Germinal center (tissue), 1 donor: ENCODE measurements at places on chromosomes 3 and 15.

DNA sequence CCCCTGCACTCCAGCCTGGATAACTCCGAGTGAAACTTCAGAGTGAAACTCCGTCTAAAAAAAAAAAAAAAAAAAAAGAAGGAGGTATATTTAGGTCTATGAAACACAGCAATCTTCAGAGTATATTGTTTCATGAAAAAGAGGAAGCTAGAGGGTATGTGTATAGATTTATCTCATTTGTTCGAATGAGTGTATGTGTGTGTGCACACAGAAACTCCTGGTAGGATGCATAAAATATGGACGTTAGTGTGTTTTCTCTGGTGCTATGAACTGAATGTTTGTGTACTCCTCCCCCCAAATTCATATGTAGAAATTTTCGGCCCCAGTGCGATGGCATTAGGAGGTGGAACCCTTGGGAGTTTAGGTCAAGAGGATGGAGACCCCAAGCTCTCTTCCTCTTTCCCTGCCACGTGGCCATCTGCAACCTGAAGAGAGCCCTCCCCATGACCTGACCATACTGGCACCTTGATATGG, 98.6 kb upstream of the KLF13 start:
- DNase-seq: peak; percentile 59

DNA sequence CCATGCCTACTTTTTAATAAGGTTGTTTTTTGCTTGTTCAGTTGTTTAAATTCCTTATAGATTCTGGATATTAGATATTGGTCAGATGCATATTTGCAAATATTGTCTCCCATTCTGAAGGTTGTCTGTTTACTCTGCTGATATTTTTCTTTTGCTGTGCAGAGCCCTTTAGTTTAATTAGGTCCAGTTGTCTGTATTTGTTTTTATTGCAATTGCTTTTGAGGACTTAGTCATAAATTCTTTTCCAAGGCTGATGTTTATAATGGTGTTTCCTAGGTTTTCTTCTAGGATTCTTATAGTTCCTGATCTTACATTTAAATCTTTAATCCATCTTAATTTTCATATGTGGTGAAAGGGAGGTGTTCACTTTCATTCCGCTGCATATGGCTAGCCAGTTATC, 77.4 kb downstream of the PTPRG start:
- no peak for DNase-seq

- no peak for DNase-seq
Observed at GRCh38 chr15:85743392-85744055, 51.2 kb downstream of the KLHL25 start.

- no peak for DNase-seq
Observed at GRCh38 chr15:61702224-61703020, 357.8 kb downstream of the VPS13C start.

- no peak for DNase-seq
Observed at GRCh38 chr15:52733696-52734255, 54.6 kb upstream of the ATOSA start.

DNA sequence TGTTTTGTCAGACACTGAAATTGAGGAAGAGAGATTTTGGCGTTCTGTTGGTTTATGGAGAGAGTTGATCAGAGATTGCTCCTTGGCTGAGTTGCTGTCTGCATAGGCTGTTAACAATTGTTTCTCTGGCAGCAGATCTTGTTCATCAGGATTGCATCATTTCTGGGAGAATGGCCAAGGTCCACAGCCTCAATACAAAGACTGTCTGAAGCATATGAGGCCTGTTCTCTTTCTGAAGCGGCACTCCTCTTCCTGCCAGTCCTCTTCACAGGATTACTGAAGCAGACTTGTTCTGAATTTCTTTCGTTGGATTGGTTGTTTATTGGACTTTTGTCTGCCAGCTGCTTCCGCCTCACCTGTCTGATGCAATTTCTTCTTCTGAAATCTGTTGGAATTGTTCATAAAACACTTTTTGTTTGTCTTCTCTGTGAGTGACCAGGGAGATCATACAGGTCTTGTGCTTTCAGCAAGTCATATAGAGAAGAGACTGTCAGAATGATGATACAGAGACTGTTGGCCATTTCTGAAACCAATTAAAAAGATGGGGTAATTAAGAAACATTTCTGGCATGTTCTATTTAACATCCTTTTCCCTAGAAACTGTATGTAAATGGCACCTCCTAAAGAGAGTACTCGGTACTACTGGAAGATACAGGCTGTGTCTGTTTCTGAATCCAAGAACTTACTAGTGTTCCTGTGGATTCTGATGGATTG, 25.5 kb downstream of the SETD5 start:
- no peak for DNase-seq

GRCh38 chr3:123397921-123398785, 50.7 kb downstream of the ADCY5 start:
- DNase-seq: no peak

DNA sequence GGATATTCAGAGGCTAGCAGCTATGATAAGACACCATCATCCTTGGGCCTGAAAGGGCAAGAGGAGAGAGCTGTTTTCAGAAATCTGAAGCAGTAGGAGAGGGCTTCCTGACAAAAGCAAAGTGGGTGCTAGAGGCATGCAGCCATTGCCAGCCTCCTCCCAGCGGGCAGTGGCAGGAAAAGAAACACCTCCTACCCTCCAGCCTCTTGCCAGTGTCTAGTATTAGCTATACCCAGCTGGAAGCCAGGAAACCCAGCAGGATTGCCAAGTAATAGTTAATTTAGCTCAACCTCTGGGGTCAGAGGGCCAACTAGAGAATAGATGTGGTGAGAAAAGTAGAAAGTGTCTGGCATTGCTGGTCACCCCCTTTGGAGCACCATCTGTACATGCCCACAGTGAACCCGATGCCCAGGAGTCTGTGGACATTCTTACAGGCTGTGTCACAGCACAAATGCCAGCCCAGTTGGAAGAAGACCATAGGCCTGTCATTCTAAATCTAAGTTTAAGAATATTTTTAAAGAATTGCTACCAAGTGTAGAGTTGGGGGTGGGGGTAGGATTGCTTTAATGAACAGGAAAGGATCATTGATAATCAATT, 85.3 kb downstream of the HCN4 start:
- DNase-seq: no peak

GRCh38 chr15:36882487-36883131, 217.7 kb downstream of the MEIS2 start:
- no peak for DNase-seq

DNA sequence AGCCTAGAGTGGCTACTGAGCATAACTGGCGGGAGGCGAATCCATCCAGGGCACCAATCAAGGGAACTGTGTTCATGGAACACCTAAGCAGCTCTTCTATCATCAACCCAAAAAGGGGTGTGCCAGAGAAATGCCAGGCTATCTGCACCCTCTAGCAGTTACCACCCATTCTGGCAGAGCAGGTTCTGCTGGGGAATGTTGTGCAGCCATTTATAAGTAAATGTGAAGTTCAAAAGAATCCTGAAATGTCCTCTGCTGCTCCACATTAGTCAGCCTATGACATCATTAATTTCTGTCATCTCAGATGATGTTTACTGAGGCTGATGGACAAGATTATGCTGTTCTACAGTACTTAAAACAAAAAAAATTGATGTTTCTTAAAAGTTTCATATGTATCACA, 7.7 kb downstream of the SKIC8 start:
- no peak for DNase-seq

- DNase-seq: no peak
Observed at GRCh38 chr3:99902091-99902490, 84.4 kb downstream of the CMSS1 start.

DNA sequence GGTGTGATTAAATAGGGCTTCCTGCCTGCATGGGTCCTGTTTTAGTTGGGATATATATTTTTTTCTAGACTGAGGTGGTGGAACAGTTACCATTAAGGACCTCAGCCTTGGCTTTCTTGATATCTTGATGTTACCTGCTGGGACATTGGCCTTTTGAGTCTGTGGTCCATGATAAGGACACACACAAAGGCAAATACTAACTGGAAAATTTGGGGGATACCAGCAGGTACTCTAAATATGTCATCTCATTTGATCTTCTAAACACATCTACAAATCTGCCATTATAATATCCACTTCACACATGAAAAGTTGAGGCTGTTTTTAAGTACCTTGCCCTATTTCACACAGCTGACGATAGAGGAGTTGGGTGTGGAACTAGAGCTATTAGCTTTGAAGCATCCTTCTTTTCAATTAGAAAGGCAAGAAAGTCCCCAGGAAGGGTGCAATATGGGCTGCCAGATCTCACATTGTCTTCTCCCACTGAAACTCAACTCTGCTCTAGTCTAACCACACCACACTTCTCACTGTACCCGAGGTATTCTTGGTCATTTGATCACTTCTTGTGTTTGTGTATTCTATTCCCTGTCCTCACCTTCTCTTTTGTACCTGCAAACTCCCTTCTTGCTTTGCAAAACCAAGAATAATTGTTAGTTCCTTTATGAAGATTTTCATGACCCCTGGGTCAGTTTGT, 288.3 kb upstream of the ICE2 start:
- DNase-seq: no peak

DNA sequence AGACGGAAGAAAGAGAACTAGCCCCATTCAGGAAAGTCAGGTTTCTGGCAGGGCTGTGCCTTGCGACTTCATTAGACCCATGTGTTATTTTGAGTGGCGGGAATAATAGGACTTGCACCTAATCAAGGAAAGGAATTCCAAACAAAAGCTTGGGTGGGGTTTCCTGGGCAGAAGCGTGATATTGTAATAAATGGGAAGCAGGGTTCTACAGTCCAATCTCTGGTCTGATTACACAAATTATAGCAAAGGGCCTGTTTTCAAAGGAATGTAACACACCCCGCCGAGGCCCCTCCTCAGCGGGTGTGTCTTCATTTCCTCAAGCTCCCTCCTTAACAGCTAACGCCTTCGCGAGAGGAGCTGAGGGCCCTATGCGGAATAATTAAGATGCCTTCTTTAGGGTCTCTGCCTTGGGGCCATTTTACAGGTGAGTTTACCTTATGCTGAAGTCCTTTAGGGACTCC, 396.0 kb upstream of the C2CD4B start:
- DNase-seq: no peak

DNA sequence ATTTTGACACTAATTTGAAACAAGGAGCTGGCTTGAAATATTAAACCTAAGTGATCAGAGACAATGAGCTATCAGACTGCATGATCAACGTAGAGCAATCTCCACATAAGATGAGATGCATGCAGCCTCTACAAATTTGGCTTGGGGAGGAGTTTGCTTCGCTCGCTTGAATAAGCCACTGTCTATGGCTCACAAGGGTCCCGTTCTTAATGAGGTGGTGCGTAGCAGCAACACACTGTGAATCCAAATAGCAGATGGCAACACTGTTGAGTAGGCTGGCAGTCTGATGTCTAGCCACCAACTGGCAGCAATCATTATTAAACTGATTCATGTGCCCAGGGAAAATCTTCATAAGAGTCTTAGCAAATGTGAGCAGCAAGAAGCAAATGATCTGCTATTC, 125.4 kb upstream of the CCDC54 start:
- no peak for DNase-seq

GRCh38 chr3:134353831-134354611, 20.2 kb downstream of the AMOTL2 start:
- DNase-seq: no peak

GRCh38 chr3:120357807-120358206, 8.7 kb upstream of the LRRC58 start:
- DNase-seq: no peak

DNA sequence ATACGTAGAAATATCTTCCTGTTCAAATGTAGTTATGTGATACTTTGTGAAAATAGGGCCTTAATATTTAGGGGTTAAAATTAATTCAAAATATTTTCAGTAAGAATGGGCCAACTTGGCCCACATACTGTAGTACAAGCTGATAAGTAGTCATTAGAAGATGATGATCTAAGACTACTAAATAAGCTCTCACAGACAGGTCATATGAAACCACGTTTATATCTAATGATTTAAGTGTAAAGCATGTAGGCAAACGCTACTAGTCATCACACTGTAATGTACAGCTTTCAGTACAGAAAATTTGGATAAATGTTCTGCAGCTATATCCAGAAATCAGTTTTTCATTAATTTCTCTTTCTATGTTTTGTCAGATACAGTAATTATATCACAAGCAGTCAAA, 228.6 kb downstream of the UBE2E2 start:
- DNase-seq: no peak

GRCh38 chr3:180918542-180918941, 6.1 kb downstream of the FXR1 start:
- no peak for DNase-seq

GRCh38 chr3:171953301-171954022, 85.9 kb upstream of the FNDC3B start:
- DNase-seq: no peak

GRCh38 chr3:105780107-105780506, 88.7 kb downstream of the CBLB start:
- no peak for DNase-seq

DNA sequence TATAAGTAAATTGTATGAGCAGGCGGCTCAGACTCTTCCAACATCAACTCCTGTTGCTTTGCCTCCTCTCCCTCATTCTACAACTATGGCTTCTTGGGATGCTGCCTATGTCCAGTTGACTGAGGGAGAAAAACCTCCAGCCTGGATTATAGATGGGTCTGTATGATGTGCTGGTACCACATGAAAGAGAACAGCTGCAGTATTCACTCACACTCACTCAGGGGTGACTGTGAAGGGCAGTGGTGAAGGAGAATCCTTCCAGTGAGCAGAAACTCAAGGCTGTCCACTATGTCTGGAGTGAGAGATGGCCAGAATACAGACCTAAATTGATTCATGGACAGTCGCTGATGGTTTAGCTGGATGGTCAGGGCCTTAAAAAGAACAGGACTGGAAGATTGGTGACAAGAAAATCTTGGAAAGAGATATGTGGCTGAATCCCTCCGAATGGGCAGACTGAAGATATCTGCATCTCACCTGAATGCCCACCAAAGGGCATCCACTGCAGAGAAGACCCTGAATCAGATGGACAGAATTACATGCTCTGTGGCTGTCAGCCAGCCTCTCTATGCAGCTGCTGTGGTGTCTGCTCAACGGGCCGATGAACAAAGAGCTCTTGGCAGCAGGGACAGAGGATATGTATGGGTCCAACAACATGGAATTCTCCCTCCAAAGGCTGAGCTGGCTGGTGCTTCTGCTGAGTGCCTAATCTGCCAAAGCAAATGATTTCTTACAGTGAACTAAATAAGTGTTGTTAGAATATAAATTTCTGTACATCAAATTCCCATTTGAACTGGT, 1.9 kb upstream of the BCL2L10 start:
- no peak for DNase-seq

GRCh38 chr15:99440029-99440428, 125.8 kb upstream of the MEF2A start:
- no peak for DNase-seq

- peak; percentile 34 for DNase-seq
Observed at GRCh38 chr3:16252988-16253387, 11.8 kb downstream of the DPH3 start.

DNA sequence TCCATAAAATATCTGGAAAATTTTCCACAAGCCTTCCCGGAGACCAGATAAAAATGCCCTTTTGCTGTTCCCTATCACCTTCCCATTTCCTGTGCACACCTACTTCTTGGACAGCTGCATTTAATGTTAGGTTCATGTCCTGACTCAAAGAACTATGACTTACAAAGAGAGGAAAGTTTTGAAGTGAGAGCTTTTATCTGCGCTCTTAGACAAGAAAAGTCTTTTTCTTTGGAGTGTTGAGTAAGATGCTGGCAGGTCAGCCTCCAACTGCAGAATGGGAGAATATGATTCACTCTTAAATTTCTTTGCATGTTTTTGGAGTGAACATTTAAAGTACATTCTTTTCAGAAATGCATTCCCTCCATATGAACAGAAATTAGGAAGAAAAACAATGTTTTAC, 147.3 kb upstream of the DPH6 start:
- no peak for DNase-seq

- no peak for DNase-seq
Observed at GRCh38 chr3:192284443-192285072, 442.8 kb downstream of the FGF12 start.
